ENCODE measurements at places on chromosomes 2 and 18.
A peak's percentile ranks its signal among the peaks of the same experiment; 100 is the strongest.

GRCh38 chr18:46516555-46516954, 140.5 kb downstream of the LOXHD1 start:
- H3K4me3 ChIP-seq: no peak overlapping the region
- H3K27ac ChIP-seq: no peak overlapping the region
- H3K4me1 ChIP-seq: no peaks in the 10 kb centered on the region
- H3K36me3 ChIP-seq: no peaks in the 10 kb centered on the region

GRCh38 chr2:207123335-207123744, 42.4 kb downstream of the KLF7 start:
- no peak for DNase-seq
- no peaks in the 10 kb centered on the region for H3K36me3 ChIP-seq
- H3K27ac ChIP-seq: no peak overlapping the region
- H3K4me3 ChIP-seq: no peak overlapping the region
- no peaks in the 10 kb centered on the region for H3K4me1 ChIP-seq

- H3K4me1 ChIP-seq: no peaks in the 10 kb centered on the region
- H3K27me3 ChIP-seq: no peaks in the 10 kb centered on the region
- DNase-seq: no peak
- no peaks in the 10 kb centered on the region for H3K36me3 ChIP-seq
Measured at GRCh38 chr18:46423226-46423805, 233.7 kb downstream of the LOXHD1 start.

- no peak for DNase-seq
- H3K27ac ChIP-seq: no peak overlapping the region
- H3K4me3 ChIP-seq: no peak overlapping the region
- no peaks in the 10 kb centered on the region for H3K4me1 ChIP-seq
- no peaks in the 10 kb centered on the region for H3K27me3 ChIP-seq
- H3K36me3 ChIP-seq: no peaks in the 10 kb centered on the region
Measured at GRCh38 chr2:239457586-239458445, 57.0 kb upstream of the HDAC4 start.

GRCh38 chr2:17813742-17814473, 2.4 kb upstream of the MSGN1 start:
- H3K27ac ChIP-seq: no peak overlapping the region
- H3K4me1 ChIP-seq: no peaks in the 10 kb centered on the region
- H3K36me3 ChIP-seq: no peaks in the 10 kb centered on the region

- DNase-seq: no peak
- no peaks in the 10 kb centered on the region for H3K4me1 ChIP-seq
- no peaks in the 10 kb centered on the region for H3K36me3 ChIP-seq
- H3K4me3 ChIP-seq: no peak overlapping the region
Measured at GRCh38 chr18:55897091-55897689, 309.2 kb upstream of the TCF4 start.

- H3K4me3 ChIP-seq: no peak overlapping the region
- H3K27ac ChIP-seq: no peak overlapping the region
- no peak for DNase-seq
- H3K36me3 ChIP-seq: no peaks in the 10 kb centered on the region
- H3K4me1 ChIP-seq: no peaks in the 10 kb centered on the region
Measured at GRCh38 chr18:43160509-43160908, 45.0 kb upstream of the RIT2 start.

GRCh38 chr2:191351921-191352320, 106.7 kb downstream of the MYO1B start:
- no peak overlapping the region for H3K4me3 ChIP-seq
- H3K27ac ChIP-seq: no peak overlapping the region
- no peak for DNase-seq
- H3K27me3 ChIP-seq: no peaks in the 10 kb centered on the region
- no peaks in the 10 kb centered on the region for H3K4me1 ChIP-seq

DNA sequence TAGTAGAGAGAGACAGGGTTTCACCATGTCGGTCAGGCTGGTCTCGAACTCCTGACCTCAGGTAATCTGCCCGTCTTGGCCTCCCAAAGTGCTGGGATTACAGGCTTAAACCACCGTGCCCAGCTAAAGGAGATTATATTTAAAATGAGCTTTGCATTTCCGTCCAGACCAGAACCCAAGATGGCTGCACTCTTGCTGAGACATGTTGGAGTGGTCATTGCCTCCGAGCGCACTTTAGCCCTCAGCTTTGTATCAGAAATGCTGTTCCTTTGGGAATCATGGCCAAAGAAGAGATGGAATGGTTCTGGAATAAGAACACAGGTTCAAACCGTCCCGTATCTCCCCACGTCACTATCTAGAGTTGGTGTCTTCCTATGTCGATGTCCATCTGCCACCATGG, 3.4 kb downstream of the UBXN2A start:
- DNase-seq: no peak
- no peak overlapping the region for H3K4me3 ChIP-seq
- no peak overlapping the region for H3K27ac ChIP-seq
- H3K4me1 ChIP-seq: peaks cover 13% of the 10 kb centered on the region
- H3K36me3 ChIP-seq: no peaks in the 10 kb centered on the region

DNA sequence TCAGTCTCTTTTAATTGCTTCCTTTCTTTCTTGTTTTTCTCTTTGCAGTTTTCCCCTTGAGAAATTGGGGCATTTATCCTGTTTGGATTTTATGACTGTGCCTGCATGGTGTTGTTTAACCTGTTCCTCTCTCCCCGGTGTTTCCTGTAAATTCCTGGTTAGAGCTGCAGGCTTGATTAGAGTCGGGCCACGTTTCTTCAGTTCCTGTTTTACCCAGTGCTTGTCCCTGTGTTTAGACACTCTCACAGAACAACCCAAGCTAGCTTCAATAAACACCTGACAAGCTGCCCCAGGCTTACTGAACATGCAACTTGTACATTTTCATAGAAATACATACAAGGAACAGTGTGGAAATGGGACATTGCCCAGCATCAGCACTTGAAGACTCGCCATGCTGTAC, 53.9 kb downstream of the NGEF start:
- H3K27ac ChIP-seq: no peak overlapping the region
- no peaks in the 10 kb centered on the region for H3K36me3 ChIP-seq

- peaks cover 36% of the 10 kb centered on the region for H3K4me1 ChIP-seq
- DNase-seq: no peak
- H3K27me3 ChIP-seq: no peaks in the 10 kb centered on the region
- no peak overlapping the region for H3K27ac ChIP-seq
- H3K4me3 ChIP-seq: no peak overlapping the region
Measured at GRCh38 chr2:218223046-218223445, 6.1 kb downstream of the ARPC2 start.

DNA sequence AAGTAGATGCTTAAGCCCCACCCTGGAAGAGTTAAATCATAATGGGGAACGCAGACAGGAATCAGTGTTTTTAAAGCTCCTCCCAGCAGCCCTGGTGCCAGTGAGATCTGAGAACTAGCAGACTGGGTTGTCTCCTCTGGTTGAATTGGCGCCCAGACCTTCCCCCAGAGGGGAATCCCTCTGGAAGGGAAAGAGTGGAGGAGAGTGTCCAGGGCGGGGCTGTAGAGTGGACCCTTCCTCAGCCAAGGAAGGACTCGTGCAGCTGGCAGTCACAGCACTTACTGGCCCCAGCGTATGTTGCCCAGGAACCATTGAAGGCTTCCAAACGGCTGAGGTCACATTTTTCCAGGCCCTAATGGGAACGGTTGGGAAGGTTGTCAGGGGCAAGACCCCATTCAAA, 62.5 kb downstream of the TGOLN2 start:
- H3K27me3 ChIP-seq: no peaks in the 10 kb centered on the region
- H3K4me1 ChIP-seq: peaks cover 15% of the 10 kb centered on the region
- no peaks in the 10 kb centered on the region for H3K36me3 ChIP-seq
- H3K27ac ChIP-seq: no peak overlapping the region
- H3K4me3 ChIP-seq: no peak overlapping the region

DNA sequence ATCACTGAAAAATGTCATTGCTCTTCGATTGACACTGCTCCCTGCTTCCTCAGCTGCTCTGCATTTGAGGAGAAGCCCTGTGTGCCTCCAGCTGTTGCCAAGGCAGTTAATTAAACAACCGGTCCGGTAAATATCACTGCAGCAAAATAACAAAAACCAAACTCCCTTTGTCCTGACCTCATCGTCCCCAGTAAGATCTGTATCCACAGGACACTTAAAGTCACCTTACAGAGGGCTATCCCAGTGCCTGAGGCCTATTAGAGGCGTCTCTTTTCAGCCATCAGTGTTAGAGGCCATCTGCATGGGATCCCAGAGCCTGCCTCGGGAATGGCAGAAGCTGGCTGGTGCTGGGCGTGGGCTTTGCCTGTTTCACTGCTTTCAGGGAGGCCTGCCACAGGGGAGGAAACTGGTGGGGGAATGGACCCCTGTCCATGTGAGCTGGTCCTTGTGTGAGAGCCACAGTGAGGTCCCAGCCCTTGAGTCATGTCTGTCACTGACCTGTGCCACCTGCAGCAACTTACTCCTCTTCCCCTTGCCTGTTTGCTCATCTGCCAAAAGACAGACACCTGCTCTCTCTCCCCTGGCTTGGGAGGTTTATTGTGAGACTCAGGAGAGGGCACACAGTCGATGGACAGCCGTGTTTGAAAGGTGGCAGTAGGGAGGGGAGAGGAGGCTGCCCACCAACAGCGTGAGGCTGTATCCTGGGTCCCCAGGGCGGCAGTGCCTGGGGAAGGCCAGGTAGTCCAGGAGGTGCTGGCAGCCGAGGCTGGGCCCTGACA, 117.7 kb upstream of the MCFD2 start:
- H3K4me3 ChIP-seq: no peak overlapping the region
- DNase-seq: no peak
- H3K36me3 ChIP-seq: no peaks in the 10 kb centered on the region
- peak overlapping the region; percentile 81 for H3K27ac ChIP-seq

Measured in body of pancreas (tissue), 4 donors.